Left renal pelvis (tissue), 4 donors: ENCODE measurements at places on chromosomes 11 and 22.

GRCh38 chr11:114083391-114084252 is 24.1 kb downstream of the ZBTB16 start:
- no peak for DNase-seq

DNA sequence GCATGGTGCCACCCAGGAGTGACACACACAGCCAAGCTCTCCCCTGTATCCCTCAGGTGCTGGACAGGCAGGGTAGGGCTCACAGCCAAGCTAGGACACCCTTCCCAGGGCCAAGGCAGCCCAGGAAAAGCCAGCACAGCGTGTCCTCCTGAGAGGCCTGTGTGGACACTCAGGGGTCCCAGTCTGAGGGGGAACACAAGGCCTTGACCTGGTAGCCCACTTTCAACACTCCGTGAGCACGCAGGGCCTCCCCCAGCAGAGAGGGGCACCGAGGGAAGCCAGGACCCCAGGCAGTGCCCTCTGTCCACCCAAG is 24.9 kb downstream of the OSBPL5 start:
- no peak for DNase-seq

- no peak for DNase-seq
Measured at GRCh38 chr11:103077554-103077953, 14.4 kb downstream of the DCUN1D5 start.

- no peak for DNase-seq
Measured at GRCh38 chr11:44766972-44767278, 40.2 kb downstream of the TSPAN18 start.

- no peak for DNase-seq
Measured at GRCh38 chr22:45064313-45065278, 54.8 kb upstream of the PHF21B start.

DNA sequence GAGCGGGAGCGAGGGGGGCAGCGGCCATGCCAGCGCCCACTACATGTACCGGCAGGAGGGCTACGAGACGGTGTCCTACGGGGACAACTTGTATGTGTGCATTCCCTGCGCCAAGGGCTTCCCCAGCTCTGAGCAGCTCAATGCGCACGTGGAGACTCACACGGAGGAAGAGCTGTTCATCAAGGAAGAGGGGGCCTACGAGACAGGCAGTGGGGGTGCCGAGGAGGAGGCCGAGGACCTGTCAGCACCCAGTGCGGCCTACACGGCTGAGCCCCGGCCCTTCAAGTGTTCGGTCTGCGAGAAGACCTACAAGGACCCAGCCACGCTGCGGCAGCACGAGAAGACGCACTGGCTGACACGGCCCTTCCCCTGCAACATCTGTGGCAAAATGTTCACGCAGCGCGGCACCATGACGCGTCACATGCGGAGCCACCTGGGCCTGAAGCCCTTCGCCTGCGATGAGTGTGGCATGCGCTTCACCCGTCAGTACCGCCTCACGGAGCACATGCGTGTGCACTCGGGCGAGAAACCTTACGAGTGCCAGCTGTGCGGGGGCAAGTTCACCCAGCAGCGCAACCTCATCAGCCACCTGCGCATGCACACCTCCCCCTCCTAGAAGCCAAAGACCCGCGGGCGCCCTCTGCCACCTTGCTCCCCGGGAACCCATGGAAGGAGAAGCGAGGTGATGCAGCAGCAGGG is 20.9 kb upstream of the TMEM191C start:
- DNase-seq, result no peak

- no peak for DNase-seq
Measured at GRCh38 chr11:33790040-33790439, 15.7 kb upstream of the FBXO3 start.

DNA sequence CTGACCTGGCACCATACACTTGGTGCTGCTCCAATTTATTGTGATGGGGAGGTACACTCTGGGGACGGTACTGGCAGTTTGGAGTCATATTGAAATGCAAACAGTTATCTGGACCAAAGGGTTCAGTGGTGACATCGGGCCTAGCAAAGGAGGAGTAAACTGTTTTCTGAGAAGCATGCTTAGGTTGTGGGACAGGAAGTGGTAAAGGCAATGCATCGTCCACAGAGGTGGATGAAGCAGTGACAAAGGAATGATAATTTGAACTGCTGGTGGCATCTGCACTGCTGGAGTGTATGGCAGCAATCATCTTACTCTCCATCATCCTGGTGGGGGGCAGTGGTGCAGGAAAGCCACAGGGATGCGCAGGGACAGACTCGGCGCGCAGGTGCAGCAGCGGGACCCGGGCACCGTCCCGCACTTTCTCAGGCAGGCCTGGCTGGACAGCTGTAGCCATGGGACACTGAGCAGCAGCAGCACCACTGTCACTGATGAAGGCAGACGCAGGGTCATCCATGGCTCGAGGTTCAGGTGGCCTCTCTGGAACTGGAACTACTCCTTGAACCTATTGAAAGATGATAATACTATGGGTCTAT is 28.0 kb upstream of the TP53AIP1 start:
- DNase-seq, result no peak

- DNase-seq, result no peak
Measured at GRCh38 chr11:23097891-23098290, 237.6 kb upstream of the CCDC179 start.

DNA sequence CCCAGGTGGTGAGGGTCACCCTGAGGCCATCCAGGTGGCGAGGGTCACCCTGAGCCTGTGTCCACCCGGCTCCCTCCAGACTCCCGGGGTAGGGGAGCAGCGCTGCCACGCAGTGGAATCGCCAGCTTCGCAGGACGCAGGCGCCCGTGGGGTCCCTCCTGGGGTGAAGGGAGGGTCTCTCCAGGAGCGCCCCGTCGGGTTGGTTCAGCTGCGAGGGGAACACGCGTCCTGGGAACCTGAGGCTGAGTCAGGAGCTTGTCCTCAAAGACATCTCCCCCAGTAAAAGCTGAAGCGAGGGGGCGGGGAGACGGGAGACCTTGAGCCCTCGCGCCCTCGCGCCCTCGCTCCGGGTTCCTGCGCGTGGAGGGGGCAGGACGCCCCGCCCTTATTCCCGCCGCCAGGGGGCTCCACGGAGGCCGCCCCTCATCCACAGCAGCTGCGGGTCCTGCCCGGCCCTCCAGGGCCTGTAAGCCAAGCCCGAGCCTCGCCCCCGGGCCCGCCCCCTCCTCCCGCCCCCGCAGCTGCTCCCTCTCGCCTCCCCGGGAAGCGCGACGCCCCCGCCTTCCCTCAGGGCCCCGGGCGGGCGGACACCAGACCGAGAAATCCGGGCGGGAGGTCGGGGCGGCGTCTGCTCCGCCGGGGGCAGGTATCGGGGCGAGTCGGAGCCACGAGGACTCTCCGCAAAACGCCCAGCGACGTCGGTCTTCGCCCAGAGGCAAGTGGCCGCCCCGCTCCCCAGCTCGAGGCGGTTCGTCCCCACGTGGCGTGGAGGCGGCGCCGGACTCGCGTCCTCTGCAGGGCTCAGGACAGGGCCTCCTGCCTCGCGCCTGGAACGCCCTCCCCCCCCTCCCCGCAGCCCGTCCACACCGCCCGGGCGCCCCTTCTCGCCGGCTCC is 22.8 kb downstream of the PIM3 start:
- DNase-seq, result no peak

- DNase-seq, result no peak
Measured at GRCh38 chr11:13277768-13278608, at the start of gene BMAL1. BMAL1 (plus strand) TSS chr11:13277790; CDS start chr11:13354309, 76,519 bp downstream.

GRCh38 chr11:100671471-100671870 is 15.6 kb upstream of the ARHGAP42 start:
- no peak for DNase-seq

DNA sequence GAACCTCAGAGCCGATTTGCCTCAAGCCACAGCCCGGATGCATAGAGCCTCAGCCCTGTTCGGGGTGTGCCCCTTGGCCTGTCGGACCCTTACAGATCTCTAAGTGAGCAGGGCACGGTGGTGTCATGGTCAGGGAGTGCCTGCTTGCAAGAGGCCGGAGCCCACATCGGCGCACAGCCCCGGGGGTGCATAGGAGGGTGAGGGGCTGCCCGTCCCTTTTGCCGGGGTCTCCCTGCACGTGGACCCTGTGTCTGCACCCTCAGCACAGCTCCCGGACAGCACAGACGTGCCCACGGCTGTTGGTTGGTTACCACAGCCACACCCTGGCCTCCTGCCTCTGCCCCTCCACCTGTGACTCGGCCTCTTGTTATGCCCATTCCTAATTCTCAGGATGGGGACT is 6.5 kb downstream of the RAB36 start:
- DNase-seq, result no peak

DNA sequence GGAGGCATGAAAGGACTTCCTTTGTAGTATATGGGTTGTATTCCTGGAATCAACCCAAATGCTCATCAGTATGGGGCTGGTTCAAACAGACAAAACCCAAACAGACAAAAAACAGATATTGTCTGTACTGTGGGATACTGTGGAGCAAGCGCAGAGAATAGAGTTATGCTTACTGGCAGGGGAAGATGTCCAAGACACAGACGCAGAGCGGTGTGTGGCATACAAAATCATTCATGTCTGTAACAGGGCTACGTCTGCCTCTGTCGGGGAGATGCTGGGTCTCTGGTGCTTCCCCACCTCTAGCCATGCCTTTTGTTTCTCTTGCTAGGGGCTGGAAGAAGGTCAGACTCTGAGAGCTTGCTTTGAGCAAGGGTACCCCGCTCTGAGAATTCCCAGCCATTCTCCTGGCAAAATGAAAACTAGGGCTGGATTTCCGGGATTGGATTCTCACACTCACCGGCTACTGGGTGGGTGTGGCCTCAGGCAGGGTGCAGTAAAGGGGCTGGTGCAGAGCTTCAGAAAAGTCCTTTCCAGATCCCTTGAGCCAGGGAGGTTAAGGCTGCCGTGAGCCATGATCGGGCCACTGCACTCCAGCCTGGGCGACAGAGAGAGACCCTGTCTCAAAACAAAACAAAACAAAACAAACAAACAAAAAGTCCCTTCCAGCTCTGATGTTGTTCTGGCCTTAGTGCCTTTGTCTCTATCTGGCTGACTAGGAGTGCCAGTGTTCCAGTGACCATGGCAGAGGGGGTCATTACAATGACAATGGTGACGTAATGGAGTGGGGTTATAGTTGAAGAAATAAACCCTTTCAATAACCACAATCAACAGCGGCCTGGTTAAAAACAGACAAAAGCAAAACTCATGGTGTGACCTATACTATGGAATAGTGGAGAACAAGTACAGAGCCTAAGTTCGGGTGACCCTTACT is 2.9 kb upstream of the ABCC8 start:
- peak; percentile 34 for DNase-seq
